Caudate nucleus (tissue), 63 donors: ENCODE measurements at places on chromosomes 2 and 18.

DNA sequence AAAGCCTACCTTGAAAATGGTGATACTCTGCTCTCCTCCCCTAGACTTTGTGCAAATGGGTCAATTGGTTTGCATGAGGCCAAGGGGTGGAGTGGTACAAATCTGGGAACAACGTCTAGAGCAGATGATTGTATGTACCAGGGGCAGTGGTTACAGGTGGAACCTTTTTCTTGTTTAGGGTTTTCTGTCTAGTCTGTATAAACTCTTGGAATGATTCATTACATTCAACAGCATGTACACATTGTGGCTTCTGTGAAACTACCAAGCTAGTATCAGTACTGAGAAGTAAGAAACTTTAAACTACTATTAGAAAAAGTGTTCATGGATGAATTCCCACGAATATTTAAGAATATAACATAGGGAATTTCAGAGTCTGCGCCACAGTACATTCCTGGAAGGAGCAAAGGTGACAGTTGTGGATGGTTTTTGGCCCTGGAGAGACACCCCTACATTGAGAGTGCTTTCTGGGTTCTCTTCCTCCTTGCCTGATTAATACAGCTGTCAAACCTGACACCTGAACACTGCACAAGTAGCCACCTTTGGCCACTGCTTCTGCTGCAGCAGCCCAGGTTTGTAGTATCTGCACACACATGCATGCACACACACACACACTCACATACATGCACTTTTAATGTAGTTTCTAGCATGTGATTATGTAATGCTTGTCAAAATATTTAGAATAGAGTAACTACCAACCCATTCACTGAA lies 30.0 kb downstream of the CFAP221 start:
- no peak for DNase-seq

- no peak for DNase-seq
Measured at GRCh38 chr2:154945984-154946383, 247.5 kb downstream of the KCNJ3 start.

- no peak for DNase-seq
Measured at GRCh38 chr2:64913357-64913869, 75.8 kb upstream of the SLC1A4 start.

DNA sequence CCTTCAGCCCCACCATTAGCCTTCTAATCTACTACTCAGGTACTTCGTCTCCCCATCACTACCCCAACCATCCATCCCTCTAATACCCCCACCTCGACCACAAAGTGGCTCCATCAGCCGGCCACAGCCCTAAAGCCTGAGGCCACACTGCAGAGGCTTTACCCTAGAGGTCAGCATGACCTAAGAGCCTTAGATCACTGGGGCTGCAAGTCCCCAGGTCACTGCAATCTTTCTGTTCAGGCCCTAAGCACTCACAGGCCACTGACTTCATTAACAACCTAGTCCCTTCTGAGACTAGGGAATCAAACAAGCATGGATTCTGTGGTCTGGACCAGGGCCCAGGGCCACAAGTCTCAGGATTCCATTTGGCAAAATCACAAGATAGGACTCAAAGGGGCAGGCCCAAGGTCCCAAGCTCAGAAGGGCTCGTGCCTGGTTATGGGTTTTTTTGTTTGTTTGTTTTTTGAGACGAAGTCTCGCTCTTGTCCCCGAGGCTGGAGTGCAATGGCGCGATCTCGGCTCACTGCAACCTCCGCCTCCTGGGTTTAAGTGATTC lies 37.0 kb upstream of the PKDCC start:
- DNase-seq = no peak

DNA sequence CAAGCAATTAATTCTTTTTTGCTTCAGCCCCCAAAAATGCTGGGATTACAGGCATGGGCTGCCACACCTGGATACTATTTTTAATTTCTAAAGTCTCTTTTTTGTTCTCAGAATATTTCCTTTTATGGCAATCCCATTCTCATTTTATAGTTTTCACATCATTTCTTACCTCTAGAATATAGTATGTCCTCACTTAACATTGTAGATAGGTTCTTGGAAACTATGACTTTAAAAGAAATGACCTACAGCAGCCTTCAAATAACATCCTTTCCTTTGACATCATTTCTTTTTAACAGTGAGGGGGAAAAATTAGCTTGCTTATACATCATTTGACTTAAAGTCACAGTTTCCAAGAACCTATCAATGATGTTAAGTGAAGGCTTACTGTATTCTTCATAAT lies 31.6 kb downstream of the RBBP8 start:
- no peak for DNase-seq

DNA sequence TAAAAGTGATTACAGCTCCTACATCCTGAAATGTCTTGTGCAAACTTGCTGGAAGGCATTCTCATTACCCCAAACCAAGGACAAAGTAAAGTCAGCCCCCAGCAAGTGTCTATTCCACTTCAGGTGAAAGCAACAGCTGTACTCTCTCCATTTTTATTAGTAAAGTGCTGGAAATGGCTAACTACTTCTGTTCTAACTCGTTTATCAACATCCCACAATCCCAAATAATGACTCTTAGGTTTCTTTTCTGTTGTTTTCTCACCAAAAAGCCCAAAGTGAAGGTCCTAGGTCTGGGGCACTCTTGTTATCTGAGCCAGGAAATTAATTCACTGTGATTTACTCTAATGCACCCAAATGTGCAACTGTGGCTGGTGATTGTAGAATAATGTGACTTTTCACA lies 105.7 kb downstream of the LRRC30 start:
- no peak for DNase-seq

GRCh38 chr2:37854676-37855282 lies 70.3 kb upstream of the RMDN2 start:
- DNase-seq = no peak

- no peak for DNase-seq
Measured at GRCh38 chr2:215826838-215827441, 186.4 kb downstream of the MREG start.

DNA sequence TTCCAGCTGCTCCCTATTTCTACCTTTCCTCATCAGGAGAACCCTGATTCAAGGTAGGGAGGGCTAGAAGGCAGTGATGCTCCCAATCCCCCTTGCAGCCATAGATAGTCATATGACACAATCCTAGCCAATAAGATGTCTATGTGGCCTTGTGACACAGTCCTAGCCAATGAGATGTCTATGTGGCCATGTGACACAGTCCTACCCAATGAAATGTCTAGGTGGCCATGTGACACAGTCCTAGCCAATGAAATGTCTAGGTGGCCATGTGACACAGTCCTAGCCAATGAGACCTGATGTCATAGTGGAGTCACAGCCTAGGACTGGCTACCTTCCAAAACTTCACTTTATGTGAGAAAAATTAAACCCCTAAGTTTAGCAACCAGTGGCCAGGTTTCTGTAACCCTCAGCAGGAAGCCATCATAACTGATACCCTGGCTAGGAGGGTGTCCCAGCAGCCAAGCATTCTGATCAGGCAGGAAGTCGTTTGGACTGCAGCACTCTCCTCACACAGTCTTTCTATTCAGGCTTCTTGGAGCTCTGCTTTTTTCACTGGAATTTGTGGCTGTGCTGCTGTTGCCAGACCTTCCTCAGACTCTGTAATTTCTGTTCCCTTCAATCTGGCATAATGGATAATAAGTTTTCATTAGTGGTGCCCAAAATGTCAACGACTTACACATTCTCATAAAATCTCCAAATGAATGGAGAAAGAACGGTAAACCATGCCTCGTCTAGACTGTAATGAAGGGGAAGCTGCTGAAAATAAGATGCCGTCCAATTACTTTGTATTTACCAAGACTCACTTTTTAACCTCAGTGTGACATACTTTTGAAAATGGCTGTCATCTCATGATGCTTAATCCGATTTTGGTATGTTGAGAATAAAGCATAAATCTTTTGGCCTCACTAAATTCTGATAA lies 165.0 kb upstream of the NCKAP5 start:
- no peak for DNase-seq

GRCh38 chr2:111618226-111618977 lies 265.6 kb downstream of the ANAPC1 start:
- no peak for DNase-seq

DNA sequence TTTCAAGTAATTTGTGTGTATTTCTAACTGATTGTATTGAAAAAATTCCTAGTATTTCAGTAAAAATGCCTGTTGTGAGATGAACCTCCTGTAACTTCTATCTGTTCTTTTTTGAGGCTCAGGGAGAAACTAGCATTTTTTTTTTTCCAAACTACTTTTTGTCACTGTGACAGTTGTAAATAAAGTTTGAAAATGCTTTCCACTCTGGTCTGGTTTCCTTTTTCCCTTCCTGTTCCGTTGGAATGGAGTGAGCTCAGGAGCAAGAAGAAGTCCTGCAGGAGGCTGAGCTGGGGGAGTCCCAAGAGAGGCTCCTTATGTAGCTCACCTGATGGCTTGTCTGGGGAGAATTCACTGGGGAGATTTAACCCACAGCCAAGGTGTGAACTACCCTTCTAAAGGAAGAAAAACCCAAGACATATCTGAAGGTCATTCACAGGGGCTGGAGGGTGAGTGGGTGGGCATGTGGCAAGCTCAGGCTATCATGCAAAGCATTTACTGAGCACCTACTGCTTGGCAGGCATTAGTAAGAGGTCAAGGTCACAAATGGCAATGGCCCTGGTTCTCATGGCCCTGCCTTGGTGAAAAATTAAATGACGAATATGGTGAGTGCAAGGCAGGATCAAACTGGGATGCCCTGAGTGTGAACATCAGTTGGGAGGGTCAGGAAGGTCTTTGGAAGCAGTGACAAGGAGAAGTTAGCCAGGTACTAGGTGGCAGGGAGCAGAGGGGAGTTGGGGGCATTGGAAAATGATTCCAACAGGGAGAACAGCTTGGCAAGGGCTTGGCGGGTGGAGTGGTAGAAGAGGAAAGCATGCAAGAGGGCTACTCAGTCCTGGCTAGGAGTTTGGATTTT lies 28.7 kb downstream of the LBH start:
- DNase-seq = no peak

GRCh38 chr2:20599001-20599600 lies 51.8 kb downstream of the HS1BP3 start:
- DNase-seq = peak; percentile 72

GRCh38 chr2:18749912-18750526 lies 160.7 kb upstream of the NT5C1B start:
- peak; percentile 6 for DNase-seq

DNA sequence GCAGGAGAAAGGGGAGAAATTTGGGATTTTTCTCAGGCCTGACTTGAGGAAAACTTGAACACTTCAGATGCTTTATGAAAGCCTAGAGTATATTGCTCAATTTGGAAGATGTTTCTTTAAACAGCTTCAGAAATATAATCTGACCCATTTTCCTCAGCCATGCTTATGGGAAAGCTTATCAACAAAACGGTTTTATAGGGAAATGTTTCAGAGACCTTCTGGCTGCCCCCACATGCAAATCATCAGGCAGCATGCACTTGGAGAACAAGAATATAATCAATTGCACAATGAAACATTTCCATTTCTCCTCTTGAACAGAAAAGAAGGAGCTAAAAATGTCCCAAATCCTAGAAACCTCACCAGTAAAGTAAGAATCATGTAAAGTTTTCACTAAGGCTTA lies 411.2 kb upstream of the ETAA1 start:
- no peak for DNase-seq

DNA sequence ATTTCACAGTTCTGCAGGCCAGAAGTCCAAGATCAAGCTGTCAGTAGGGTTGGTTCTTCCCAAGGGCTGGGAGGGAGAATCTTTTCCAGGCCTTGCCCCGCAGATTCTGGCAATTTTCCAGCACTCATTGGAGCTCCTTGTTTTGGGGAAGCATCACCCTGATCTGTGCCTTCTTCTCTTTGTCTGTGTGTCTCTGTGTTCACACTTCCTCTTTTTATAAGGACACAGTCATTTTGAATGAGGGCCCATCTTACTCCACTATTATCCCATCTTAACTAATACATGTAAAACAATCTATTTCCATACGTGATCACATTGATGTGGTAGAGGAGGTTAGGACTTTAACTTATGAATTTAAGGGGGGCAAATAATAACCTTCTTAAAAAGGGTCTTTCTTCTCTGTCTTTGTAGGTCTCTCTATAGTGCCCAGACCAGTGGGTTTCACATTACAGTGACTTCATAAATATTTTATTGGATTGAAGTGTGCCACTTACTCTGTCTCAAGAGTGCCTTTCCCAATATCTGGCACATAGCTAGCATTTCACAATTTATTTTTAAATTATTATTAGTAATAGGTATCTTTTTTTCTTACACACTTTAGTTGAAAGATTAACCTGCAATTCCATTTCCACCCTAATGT lies 68.9 kb upstream of the CBLN2 start:
- no peak for DNase-seq

DNA sequence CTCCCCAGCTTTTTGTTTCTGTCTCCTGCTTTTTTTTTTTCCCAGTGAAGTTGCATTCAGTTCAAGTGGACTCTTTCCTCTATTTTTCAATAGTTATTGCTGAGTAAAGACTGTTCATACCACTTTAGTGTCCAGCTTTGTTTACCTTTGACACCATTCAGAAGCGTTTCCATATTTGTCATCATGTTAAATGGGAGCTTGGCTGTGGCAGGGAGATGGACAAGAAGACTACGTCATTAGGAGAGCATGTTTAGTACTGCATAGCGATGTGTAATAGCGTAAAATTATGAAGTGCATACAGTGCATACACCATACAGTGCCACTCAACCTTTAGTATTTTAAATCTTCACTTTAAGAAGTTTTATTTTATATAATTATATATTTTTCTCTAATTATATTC lies 655.9 kb downstream of the DCC start:
- no peak for DNase-seq

DNA sequence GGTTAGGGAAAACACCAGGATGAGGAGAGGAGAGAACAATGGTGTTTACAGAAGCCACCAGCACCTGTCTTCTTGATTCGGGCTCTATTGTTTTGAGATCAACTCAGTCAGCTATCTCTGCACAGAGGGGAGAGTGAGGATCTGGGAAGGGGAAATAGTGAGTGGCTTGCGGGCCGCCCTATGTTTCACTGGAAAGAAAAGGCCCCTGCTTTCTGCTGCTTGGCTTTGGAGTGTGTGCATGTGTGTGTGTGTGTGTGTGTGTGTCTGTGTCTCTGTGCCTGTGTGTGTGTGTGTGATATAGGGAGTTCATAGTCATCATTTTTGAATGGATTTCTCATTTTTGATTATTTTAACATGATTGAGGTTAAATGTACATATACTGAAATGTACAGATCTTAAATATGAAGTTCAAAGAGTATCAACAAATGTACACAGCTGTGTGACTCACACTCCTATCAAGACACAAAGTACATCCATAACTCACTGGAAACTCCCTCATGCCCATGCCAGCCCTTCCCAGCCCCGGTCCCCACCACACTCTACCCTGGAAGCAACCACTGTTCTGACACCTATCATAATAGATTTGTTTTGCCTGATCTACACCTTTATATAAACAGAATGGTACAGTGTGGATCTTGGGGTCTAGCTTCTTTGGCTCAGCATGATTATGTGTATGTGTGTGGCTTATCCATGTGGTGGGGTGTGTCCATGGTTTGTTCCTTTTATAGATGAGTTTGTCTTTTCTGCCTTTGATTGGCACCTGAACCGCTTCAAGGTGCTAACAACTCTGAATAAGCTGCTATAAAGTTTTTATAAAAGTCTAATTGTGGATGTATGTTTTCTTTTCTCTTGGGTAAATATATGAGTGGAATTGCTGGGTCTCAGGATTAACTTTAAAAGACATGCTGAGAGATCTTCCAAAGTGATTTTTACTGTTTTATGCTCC lies 258.3 kb downstream of the SETBP1 start:
- no peak for DNase-seq

- no peak for DNase-seq
Measured at GRCh38 chr2:118128826-118129225, 40.6 kb downstream of the INSIG2 start.

- no peak for DNase-seq
Measured at GRCh38 chr2:49796266-49796665, 642.0 kb upstream of the FSHR start.

- no peak for DNase-seq
Measured at GRCh38 chr2:26020231-26020640, 13.6 kb upstream of the RAB10 start.

- no peak for DNase-seq
Measured at GRCh38 chr2:130740671-130741070, 11.8 kb downstream of the GPR148 start.
